Activated CD4-positive, CD25-positive, alpha-beta regulatory T cell treated with anti-CD3 and anti-CD28 coated beads, Interleukin-2, amount 50 U/mL, for 72 hours (primary cell): ENCODE measurements at places on chromosomes 1 and 21.

- DNase-seq = no peak
Observed at GRCh38 chr1:186760446-186760845, 68.3 kb upstream of the PLA2G4A start.

- no peak for DNase-seq
Observed at GRCh38 chr1:164630626-164631396, 71.8 kb downstream of the PBX1 start.

- no peak for DNase-seq
Observed at GRCh38 chr1:18632783-18633421, 2.3 kb downstream of the PAX7 start.

DNA sequence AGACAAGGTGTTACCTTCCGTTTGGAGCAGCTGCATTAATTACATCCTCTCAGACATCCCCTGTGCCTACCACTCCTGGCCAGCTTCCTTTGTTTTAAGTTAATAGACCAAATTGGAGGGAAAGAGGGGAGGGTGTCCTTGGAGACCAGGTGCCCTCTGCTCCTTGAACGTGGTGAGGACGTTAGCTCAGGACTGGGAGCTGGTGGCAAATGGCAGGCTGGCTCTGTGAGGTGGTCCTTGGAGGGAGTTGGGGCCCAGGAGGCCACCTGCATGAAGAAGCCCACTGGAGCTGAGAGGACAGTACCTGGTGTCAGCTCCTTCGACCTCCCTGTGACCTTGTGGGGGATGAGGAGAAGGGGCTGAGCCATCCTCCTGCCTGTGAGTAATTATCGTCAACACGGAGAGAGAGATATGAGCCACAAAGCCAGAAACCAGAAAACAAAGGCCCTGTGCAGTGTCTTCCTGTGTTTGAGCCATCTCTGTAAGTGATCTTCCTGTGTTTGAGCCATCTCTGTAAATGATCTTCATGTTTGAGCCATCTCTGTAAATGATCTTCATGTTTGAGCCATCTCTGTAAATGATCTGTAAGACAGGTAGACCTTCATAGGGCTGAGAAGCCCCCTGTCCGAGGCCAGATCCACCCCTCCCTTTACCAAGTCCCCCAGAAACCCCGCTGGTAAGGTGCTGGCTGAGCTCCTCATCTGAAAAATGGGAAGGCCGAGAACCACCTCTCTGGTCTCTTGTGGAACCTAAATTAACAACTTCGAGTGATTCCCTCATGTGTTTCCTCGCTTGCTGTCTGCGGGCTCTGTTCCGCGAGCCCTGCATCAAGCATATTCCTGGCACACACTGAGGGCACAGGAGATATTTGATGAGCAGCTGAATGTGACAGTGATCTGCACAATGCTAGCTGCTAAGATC, 126.0 kb downstream of the CAMTA1 start:
- DNase-seq = no peak

DNA sequence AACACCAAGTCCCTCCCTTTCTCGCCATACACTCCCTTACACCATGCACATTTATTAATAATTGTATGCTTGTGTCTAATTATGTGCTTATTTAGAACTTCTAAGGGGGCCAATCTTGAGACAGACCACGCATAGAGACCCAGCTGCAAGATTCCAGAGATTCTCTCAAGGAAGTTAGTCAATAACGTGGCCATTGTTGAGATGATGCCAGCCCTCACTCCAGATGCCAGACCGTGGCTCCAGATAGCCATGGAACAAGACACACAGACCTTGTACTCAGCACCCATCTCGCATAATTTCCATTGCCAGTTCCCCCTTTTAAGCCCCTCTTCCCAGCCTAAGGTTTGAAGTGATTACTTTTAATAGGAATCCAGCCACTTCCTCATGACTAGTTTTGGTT, 62.4 kb downstream of the DIRAS3 start:
- no peak for DNase-seq

GRCh38 chr21:18424276-18424675, 20.7 kb upstream of the TMPRSS15 start:
- no peak for DNase-seq

- DNase-seq = no peak
Observed at GRCh38 chr1:41380979-41381691, 19.9 kb downstream of the FOXO6 start.

- DNase-seq = no peak
Observed at GRCh38 chr21:34935452-34935851, 113.7 kb downstream of the RUNX1 start.

DNA sequence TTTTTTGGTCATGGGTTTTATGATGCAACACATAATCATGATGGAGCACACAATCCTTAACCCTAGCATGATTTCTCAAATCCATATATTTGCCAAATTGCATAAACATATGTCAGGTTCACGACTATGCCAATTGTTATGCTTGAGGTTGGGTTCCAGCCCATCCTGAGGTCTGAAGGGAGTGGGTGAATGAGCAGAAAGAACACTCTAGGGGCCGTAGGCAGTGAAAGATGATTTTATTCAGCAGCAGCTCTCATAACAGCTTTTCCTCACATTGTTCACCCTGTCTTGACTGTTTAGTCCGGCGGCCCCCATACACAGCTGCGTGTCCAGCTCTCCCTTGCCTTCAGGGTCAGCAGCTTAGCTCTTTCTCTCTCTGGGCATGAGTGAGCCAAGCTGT, 627.7 kb downstream of the PLA2G4A start:
- DNase-seq = no peak

DNA sequence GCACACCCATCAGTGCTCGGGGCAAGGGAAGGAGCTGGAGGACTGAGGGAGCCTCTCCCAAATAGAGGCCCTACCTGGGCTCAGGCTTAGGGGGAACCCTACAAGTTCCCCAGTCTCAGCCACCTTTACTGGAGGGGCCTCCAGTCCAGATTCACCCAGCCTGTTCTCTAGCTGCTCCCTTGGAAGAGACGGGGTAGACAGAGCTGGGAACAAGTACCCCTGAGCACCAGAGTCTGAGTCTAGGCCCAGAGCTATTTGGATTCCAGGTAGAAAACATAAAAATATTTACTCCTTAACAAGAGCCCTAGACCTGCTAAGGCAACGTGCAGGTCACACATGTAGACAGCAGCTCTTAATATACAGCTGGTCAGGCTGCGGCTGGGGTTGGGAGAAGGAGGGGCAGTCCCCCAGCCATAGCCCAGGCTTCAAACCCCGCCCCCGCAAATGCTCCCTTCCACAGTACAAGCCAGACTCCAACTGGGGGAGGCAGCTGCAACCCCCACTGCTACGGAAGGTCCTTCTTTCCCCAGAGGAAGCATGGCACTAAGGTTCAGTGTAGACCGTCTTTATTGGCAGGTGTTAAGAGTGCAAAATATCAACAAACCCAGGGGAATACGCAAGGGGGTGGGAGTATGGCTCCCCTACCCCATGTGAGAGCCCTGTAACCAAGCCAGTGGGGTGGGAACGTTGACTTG, 8.0 kb downstream of the TENT5B start:
- no peak for DNase-seq

GRCh38 chr1:222749927-222750326, 12.9 kb downstream of the FAM177B start:
- no peak for DNase-seq

GRCh38 chr21:27101523-27101922, 134.6 kb upstream of the ADAMTS5 start:
- no peak for DNase-seq

GRCh38 chr1:21586846-21587601, 77.8 kb downstream of the ALPL start:
- no peak for DNase-seq

- DNase-seq = no peak
Observed at GRCh38 chr1:36805979-36806640, 228.2 kb downstream of the GRIK3 start.

DNA sequence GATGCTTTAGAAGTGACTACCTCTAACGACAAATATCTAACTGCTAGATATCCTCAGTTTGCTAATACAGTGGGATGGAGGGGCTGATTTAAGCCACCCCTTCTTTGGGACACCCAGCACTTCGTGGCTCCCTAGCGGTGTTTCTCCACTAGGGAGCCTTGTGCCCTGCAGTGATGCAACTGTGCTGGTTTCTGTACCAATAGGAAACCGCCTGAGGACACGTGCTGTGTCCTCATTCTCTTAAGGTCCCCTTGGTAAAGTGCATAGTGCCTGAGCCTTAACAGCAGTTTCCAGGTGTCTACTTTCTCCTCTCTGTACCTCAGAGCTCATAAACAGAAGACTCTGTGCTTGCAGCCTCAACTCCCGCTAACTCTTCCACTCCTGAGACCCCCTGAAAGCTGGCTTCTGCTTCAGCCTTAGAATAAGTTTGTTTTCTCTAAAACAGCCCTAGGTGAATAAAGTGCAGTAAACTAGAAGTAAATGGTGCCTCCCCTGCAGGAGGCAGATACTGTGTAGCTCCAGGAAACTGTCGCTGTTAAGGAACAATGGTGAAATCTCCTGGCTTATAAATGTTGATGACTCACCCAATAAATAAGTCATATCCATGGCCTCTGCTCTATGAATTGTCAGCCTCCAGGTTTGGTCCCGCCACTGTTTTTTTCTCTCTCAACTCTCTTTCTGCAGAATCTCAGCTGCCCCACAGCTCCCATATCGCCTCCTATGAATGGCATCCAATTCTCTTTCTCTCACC, 130.4 kb downstream of the AK5 start:
- DNase-seq = no peak

GRCh38 chr1:9263984-9264872, 28.5 kb upstream of the SPSB1 start:
- DNase-seq = no peak

GRCh38 chr1:153403421-153404085, 12.7 kb upstream of the S100A8 start:
- DNase-seq = no peak

GRCh38 chr21:43727519-43728153, 8.7 kb downstream of the PDXK start:
- no peak for DNase-seq

GRCh38 chr1:174789399-174789798, 210.3 kb upstream of the CACYBP start:
- no peak for DNase-seq

DNA sequence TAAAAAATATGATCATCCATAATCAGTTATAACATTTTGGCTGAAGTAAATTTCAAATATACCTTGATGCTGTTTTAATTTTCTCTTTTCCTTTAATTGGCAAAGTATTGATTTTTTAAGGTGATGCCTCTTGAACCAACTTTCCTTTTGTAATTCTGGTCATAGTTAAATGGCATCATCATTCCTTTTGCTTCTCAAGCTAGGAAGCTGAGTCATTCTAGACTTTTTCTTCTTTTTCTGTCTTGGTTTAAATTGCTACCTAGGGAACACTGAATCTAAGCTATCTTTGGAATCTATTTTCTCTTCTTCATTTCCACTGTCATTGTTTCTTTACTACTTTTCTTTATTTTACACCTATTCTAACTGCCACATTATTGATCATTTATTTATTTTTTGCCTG, 162.7 kb downstream of the HMCN1 start:
- DNase-seq = no peak

DNA sequence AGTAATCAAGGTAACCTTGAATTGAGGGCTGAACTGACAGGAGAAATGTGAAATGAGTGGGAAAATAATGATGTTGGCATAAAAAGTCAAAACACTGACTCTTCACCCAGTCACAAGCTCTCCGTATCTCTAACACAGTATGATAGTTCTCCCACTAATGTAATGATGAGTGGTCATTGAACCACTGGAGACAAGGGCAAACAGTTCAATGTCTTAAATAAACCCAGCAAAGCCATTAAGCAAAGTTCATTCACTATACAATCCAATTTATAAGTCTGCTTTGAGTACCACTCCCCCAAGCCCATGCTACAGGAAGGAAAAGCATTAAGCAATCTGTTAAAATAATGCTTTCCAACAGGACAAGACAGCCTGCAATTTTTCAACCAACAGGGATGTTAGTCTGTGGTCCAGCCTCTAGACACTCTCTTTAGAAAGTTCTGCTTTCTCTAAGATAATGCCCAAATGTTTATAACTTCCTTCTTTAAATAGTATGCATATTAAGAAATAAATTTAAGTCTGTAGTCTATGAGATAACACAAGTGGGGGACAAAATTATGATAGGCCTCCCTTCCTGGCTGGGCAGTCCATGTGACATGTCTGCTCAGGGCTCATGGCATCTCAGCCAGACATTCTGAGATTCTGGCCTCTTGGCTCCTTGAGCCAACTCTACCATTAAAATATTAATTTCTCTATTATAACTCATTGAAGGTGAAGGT, 25.5 kb upstream of the DDAH1 start:
- DNase-seq = no peak

DNA sequence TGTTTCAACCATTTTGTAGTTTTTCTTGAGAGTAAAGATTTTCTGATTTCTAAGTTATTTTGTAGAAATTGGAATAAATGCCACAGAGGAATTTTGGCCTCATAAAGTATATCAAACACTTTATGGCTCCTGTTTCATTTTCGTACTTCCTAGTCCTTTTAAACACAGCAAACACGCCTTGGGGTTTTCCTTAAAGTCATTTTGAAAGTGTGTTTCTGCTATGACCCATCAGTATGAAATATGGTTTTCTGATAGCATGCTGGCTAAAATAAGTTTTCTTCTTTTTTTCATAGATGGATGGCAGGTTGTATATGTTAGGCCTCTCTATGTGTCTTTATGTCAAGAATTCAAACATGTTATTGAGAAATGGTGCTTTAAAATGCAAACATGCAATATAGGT, 940.1 kb upstream of the TMPRSS15 start:
- DNase-seq = no peak

GRCh38 chr1:212179394-212180076, 105.7 kb upstream of the PPP2R5A start:
- DNase-seq = no peak

- DNase-seq = no peak
Observed at GRCh38 chr21:44847261-44848056, 26.0 kb downstream of the PTTG1IP start.

GRCh38 chr1:111846842-111847241, 91.1 kb downstream of the DDX20 start:
- DNase-seq = no peak

- no peak for DNase-seq
Observed at GRCh38 chr1:165884009-165884689, 56.7 kb downstream of the UCK2 start.

DNA sequence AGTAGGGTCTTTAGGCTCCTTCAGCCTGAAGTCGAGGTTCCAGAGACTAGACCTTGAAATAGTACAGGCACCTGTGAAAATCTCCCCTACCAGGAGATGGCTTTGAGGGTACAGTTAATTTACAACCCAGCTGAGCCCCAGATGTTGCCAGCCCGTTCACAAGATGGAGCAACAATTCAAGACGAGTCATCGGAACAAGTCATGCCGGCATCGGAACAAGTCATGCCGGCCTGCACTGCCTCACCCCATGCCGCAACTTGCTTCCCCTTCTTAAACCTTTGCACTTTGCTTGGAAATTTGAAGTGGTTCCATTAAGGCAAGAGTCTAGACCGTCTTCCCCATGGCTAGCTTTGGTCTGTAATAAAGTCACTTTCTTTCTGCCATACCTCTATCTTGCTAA, 16.0 kb downstream of the HHAT start:
- no peak for DNase-seq

GRCh38 chr1:231421546-231421970, 529 bp downstream of the EGLN1 start:
- no peak for DNase-seq

GRCh38 chr1:32771561-32772280, 45.4 kb downstream of the YARS1 start:
- DNase-seq = no peak
